AG08395 (cell line): ENCODE measurements at places on chromosomes 3 and 15.

DNA sequence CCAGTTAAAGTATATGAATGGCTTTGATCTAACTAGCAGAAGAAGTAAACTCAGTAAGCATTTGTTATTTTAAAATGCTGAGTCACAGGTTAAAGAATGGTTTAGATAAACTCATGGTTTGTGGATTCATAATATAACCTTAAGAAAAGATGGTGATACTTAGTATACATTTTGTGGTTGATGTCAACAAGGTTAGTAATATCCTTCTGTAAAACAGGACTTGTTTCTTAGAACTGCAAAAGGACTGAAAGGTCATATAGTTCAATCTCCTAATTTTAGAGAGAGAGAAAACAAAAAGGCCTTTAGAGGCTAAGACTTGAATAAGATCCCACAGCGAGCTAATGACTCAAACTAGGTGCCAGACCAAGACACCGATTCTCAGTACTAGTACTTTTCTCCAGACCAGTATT, 50.0 kb downstream of the STRIT1 start:
- no peak for DNase-seq

DNA sequence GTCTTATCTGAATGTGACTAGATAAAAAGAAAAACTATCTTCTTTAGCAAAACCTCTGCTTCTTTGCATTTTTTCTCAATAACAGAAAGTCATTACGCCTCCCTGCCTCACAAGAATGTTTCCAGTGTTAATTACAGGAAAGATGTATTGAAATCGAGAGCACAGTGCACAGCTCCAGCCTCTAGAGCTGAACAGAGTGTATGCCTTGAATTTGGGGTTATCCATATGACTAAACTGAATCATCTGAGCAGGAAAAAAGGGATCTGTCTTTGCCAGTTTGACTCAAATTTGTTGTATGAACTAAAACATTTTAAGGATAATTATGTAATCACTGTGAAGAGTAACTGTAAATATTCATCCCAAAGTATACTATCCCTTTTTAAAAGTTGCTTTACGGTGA, 149.1 kb upstream of the CGNL1 start:
- no peak for DNase-seq

GRCh38 chr3:45320986-45321385, 67.4 kb upstream of the LARS2 start:
- no peak for DNase-seq

DNA sequence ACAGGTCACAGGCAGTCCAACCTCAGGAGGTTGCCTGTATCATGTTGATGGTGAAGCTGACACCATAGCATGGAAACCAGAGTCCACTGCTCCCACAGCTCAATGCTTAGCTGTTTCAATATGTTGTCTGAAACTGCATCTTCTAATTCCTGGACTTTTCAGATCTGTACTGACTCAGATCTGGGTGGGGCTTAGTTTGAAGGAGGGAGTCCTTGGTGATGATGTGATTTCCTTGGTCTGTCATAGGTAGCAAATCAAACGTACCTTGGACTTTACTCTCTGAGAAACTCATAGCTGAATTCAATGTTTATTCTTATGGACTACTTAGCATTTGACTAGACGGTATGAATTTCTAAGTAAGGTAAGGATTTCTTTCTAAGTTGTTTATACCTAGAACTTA, at the start of gene HHLA2:
HHLA2 (plus strand) TSS at position 310 of the 400 bp plus-strand sequence. CDS start 55,266 bp downstream, outside the sequence.
- no peak for DNase-seq

GRCh38 chr15:94069844-94070243, 161.5 kb upstream of the MCTP2 start:
- DNase-seq, result no peak

- DNase-seq, result no peak
Measured at GRCh38 chr3:114502204-114502603, 208.4 kb downstream of the TIGIT start.
